ENCODE measurements at places on chromosomes 12 and 14. TPM values are rescaled to one million over a fixed set of nuclear protein-coding genes. Genes with fewer than 3 reads are reported as not detected.

Gene NXPH4
- 0.14 TPM for total RNA-seq

- H3K27ac ChIP-seq = no peak overlapping the region
- no peak for DNase-seq
- H3K36me3 ChIP-seq = no peaks in the 10 kb centered on the region
Measured at GRCh38 chr12:127300753-127301152, 966.2 kb upstream of the TMEM132C start.

Gene ANKRD13A
- 47.2 TPM for total RNA-seq

- H3K27me3 ChIP-seq = no peaks in the 10 kb centered on the region
- H3K36me3 ChIP-seq = no peaks in the 10 kb centered on the region
- no peak overlapping the region for H3K4me3 ChIP-seq
Measured at GRCh38 chr14:34691206-34691605, 23.2 kb downstream of the CFL2 start.

Gene SYCP3
- total RNA-seq = 0.76 TPM

Measured in thymus (tissue), 14 donors.